ENCODE measurements at places on chromosomes 16 and 17.
A peak's percentile ranks its signal among the peaks of the same experiment; 100 is the strongest.

GRCh38 chr17:538181-538973 lies 176.3 kb downstream of the VPS53 start:
- DNase-seq, result peak; percentile 51

GRCh38 chr16:89915303-89916232 lies 3.1 kb upstream of the MC1R start:
- DNase-seq, result no peak

DNA sequence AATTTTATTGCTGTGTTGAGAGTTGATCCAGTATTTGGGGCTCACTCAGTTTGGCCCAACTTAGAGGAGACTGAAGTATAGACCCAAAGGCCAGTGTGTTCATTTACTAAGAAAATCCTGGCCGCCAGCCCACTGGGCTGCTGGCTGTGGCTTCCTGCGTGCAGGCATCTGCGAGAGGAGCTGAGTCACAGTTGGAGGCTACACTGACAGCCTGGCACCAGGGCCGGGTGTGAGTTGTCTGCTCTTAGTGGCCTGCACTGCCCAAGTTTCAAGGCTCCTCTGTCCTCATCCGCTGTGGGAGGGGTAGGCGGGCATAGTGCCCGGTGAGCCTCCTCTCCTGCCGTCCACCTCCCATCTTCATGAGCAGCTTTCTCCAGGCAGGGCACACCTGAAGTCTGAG lies 54.2 kb downstream of the PLD6 start:
- no peak for DNase-seq

- DNase-seq, result no peak
These were observed 103.5 kb downstream of the STX8 start for GRCh38 chr17:9472094-9472493.

GRCh38 chr17:82943751-82944150 lies 103.9 kb upstream of the ZNF750 start:
- no peak for DNase-seq

DNA sequence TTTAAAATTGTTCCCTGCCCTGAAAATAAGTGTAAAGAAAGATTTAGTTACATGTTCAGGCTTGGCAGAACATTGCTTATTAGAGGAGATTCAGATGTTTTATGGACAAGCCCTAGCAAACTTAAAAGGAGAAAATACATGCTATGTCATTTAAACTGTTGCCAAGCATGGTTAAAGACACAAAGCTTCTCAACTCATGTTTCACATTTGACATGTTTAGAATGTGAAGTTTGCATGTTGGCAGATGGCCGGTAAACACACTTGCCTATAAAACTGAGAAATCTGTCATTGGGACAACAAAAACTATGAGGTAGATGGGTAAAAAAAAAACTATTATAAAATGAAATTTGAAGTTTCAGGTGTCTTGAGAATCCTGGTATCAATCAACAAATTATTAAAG lies 5.8 kb downstream of the KRTAP29-1 start:
- DNase-seq, result no peak

DNA sequence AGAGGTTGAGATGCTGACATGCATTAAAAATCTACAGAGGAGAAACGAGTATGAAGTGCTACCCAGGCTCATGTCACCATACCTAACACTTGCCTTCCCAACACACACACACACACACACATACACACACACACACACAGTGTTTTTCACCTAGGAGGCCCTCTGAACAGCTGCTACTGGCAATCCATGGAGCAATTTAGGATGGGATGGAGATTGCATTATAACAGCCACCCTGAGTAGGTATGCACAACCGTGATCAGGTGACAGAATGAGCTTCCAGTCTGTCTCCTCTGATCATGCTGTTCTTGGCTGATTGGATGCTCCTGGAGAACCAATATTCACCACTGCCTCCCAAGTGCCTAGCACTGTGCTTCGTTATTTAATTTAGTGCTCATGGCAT lies 528.5 kb upstream of the CDH5 start:
- DNase-seq, result no peak

- DNase-seq, result no peak
These were observed 5.2 kb downstream of the PKD1L3 start for GRCh38 chr16:71995038-71995437.

DNA sequence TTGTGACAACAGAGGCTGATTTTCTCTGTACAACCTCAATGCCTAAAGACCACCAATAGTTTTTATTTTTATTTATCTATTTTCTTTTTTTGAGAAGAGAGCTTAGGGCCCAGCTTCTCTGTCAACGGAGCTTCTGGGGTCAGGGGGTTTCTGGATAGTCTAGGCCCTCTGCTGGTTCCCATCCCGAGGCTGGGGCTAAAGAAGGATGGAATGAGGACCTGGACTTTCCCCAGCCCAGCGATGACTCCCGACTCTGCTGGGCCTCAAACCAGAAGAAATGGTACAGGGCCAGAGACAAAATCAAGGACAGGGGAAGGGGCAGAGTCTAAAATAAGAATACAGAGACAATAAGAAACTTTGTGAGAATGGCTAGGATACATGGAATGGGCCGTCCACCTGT lies 5.7 kb upstream of the TSPOAP1 start:
- DNase-seq, result no peak

DNA sequence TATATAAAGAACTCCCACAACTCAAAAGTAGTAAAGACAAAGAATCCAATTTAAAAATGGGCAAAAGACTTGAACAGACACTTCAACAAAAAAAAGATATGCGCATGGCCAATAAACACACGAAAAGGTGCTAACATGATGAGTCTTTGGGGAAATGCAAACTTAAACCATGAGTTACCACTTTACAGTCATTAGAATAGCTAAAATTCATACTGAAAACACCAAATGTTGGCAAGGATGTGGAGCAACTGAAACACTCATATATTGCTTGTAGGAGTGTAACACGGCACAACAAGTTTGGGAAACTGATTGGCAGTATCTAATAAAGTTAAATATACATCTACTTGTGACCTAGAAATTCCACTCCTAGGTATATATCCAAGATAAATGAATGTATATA lies 3.0 kb upstream of the PIK3R5 start:
- DNase-seq, result no peak

GRCh38 chr17:68776451-68776850 lies 175.3 kb upstream of the FAM20A start:
- no peak for DNase-seq

DNA sequence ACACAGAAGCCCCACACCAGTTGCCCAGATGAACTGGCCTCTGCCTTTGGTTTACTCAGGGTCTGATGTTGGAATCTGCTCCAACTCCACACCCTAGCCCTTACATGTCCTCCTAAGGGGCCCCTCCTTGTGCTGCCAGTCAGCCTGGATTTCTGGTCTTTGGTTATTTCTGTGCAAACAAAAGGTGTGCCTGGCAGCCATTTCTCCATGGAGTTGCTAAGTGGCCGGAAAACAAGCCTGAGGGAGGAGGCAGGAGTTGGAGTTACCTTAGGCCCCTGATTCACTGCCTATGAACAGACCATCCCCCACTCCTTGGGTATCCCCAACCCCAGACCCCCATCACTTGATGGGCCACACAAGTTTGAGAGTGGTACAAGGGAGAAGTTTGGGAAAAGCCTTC lies 4.4 kb upstream of the ALKBH5 start:
- no peak for DNase-seq

DNA sequence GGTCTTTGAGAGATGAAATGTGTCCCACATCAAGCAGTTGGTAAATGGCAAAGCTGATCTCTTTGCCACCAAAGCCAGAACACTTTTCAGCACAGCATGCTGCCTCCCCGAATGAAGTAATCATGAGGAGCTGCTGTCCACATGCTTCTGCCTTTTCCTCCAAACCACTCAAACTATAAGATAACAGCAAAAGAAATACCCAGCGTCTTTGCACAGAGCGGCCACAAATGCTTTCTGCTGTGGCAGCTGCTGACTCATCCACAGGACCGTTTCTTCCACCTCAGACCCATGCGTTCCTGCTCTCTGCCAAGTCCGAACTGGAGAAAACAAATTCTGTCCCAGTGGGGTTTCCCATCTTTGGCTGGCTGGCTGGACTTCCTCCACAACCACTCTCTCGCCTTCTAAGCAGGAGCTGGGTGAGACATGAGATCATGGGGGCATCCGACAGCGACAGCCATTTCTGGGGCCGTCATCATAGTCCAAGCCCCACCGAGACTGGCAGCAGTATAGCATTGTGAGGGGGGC lies 27.1 kb downstream of the TBC1D3B start:
- no peak for DNase-seq

- DNase-seq, result no peak
These were observed 1171.5 kb upstream of the GOT2 start for GRCh38 chr16:59905606-59906005.

DNA sequence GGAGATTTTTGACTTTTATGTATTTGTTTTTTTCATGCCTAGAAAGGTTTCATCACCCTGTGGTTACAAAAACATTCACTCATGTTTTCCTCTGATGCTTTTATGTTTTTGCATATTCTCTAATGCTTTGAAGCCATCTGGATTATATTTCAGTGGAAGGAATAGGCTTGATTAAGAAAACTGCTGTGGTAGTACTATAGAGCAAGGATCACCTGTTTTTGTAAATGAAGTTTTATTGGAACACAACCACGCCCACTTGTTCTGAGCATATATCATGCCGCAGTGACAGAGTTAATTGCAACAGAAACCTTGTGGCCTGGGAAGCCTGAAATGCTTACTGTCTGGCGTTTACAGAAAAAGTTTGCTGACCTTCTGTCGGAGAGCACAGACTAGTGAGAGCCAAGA lies 11.5 kb downstream of the COX10 start:
- no peak for DNase-seq

GRCh38 chr17:60102632-60103096 lies 23.9 kb upstream of the HEATR6 start:
- peak; percentile 76 for DNase-seq

DNA sequence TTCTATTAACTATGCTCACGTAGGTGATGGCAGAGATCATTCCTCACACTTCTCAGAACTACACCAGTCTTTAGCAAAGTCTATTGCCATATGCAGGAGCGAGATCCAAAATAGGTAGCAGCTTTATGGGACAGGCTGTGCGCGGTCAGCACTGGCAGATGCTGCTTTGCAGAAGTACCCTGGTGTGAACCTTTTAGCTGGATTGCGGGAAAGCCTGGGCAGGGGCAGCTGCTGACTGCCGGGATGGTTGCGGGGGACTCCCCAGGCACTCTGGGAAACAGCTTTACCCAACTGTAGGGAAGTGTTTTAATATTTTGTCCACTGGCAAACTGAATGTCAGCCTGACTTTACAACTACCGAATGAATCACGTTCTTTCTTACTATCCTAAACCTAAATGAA lies 251.3 kb downstream of the HS3ST3A1 start:
- no peak for DNase-seq
